ENCODE measurements at places on chromosomes 7 and 10.

GRCh38 chr7:41861642-41862041, 158.8 kb upstream of the INHBA start:
- no peak for DNase-seq

GRCh38 chr10:47257396-47258120, 42.4 kb upstream of the GDF10 start:
- DNase-seq, result no peak

DNA sequence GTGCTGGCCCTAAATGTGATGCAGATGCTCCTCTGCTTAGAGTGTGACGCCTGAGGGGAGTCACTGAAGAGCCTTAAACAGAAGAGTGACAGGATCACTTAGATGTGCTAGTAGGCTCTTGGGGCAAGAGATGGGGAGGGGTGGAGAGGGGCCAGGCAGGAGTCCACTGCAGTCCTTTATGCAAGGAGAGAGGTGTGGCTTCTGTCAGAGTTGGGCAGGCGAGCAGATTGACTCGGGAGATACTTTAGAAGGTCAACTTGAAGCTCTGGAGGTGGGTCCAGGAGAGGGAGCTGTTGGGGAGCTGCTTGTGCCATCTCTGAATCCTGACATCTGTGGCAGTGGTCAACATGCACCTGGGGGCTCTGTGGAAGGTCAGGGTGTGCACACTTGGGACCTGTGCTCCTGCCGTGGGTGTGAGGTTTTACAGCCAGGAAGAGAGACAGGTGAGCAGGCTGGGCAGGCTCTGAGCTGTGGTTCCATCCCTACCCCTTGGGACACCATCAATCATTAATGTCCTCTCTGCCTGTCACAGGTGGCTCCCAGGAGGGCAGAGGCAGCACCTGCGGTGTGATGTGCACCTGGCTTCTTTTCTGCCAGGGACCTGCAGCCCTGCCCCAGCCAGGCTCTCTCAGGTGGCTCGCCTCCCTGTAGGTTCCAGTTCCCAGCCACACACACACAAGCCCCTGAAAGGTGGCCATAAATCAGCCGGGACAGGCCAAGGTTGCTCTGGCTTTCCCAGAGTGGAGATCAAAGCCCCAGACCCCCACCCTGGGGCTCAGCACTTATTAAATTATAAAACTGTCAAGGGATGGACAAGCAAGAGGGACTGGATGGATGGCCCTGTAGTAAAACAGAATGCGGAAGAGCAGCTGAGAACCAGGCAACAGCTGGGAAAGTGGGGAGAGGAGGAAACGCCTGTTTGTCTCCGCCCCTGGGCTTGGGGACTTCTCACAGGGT, 14.0 kb downstream of the NEURL1 start:
- no peak for DNase-seq

DNA sequence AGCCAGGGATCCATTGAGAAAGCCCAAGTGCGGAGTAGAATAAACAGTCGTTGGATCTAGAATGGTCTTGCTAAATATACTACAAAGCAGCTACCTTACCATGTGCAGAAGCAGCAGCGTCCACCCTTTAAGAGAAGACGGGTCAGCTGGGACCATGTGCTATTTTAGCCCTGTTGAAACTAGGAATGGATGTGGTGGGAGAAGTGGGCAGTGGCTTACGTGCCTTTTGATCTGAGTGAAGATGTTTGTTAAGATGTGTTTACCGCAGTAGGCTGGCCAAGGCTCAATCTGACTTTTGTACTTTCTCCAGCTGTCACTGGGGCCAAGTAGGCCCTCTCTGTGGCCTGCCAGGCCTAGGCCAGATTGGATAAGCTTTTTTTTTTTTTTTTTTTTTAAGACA, 9.2 kb downstream of the HABP2 start:
- no peak for DNase-seq

DNA sequence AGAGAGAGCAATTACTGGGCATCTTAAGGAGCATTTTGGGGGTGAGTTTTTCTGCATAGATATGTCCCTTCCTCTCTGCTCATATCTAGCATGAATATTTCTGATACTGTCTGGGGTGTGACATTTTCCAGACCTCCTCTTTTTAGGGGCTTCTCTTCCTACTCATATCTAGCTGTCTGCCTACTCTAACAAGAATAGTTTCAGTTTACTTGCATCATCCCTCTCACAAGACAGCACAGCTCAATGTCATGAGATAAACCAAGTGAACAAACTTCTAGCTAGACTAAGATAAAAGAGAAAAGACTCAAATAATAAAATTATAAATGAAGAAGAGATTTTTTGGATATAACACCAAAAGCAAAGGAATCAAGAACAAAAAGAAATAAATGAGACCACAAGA, 419.5 kb upstream of the SORCS1 start:
- no peak for DNase-seq

DNA sequence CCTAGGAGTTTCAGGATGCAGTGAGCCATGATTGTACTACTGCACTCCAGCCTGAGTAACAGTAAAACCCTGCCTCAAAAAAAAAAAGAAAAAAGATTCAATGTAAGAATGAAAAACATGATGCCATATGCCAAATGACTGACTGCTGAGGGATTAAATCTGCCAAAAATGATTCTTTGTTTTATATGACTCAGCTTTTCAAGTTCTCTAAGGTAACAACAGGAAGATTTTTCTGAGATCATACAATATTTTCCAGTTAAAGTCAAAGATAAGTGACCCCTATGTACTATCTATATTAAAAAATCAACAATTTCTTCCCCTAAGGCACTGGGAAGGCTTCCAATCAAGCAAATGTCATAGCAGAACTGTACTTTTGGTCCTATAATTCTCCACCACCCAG, 271.2 kb upstream of the IMMP2L start:
- peak; percentile 54 for DNase-seq

- DNase-seq, result no peak
Observed at GRCh38 chr10:75379817-75380216, 21.7 kb downstream of the ZNF503 start.

- DNase-seq, result peak; percentile 36
Observed at GRCh38 chr10:117936566-117936965, 110.2 kb downstream of the RAB11FIP2 start.

- peak; percentile 13 for DNase-seq
Observed at GRCh38 chr7:146826329-146826728, 709.7 kb downstream of the CNTNAP2 start.

All from brain (organoid and tissue), 16 donors.